Activated CD4-positive, alpha-beta T cell treated with anti-CD3 and anti-CD28 coated beads, Interleukin-10, Interleukin-2, amounts not matched to agents 100 ng/mL and 50 ng/mL, durations not matched to agents 16 hours and 8 hours (primary cell): ENCODE measurements at places on chromosomes 13 and 19.

DNA sequence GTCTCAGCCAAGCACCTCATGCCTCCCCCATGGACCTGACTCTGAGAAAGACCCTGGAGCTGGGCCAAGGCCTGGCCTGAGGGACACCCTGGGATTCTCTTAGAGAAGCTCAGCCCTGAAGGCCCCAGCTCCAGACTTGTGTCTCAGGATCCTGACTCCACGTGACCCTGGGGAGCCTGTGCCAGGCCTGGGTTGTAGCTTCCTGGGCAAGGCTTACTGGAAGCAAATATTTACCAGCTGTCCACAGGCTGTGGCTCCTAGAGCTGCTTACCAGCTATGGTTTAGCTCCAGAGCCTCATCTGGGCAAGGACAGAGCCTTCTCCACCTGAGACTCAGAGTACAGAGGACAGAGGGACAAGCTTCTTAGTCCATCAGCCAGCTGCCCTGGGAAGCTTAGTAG is 61.0 kb upstream of the CEACAM8 start:
- no peak for DNase-seq

DNA sequence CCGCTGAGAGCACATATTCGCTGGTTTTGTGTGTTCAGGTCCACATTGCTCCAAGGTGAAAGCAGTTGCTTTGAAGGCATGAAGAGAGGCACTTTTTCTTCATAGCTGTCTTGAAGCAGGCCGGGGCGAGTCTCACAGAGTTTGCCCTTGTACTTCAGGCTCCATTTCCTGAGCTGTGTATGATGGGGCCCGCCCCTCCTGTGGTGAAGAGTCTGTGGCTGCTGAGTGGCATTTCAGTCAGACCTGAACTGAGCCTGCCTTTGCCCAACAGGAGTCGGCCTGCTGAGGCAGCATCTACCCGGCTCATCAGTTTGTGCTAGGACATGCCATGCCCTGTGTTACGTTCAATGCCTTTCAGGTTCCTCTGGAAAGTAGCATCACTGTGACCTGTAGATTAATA is 44.4 kb upstream of the C1QTNF9 start:
- peak; percentile 94 for DNase-seq

DNA sequence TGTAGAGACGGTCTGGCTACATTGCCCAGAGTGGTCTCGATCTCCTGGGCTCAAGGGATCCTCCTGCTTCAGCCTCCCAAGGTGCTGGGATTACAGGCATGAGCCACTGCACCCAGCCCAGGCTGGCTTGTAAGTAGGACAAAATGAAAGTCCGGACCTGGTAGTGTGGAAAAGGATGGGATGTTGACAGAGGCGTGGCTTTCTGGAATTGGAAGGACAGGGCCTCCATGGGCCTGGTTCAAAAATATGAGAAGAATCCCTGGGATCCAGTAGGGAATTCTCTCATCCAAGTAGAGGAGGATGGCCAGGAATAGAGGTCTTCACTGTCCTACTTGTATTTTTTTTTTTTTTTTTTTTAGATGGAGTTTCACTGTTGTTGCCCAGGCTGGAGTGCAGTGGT is 64.9 kb downstream of the TRPM4 start:
- no peak for DNase-seq

- no peak for DNase-seq
Measured at GRCh38 chr13:22461854-22462490, 718.8 kb upstream of the SGCG start.

GRCh38 chr13:99193152-99193551 is 7.5 kb upstream of the UBAC2 start:
- DNase-seq, result no peak

GRCh38 chr13:24627090-24627714 is 53.0 kb upstream of the ATP12A start:
- no peak for DNase-seq

- no peak for DNase-seq
Measured at GRCh38 chr19:1237027-1237659, 662 bp downstream of the CBARP start.

- DNase-seq, result no peak
Measured at GRCh38 chr13:46622630-46623256, 69.8 kb downstream of the LRCH1 start.

GRCh38 chr19:15864824-15865223 is 33.0 kb downstream of the CYP4F2 start:
- DNase-seq, result no peak

DNA sequence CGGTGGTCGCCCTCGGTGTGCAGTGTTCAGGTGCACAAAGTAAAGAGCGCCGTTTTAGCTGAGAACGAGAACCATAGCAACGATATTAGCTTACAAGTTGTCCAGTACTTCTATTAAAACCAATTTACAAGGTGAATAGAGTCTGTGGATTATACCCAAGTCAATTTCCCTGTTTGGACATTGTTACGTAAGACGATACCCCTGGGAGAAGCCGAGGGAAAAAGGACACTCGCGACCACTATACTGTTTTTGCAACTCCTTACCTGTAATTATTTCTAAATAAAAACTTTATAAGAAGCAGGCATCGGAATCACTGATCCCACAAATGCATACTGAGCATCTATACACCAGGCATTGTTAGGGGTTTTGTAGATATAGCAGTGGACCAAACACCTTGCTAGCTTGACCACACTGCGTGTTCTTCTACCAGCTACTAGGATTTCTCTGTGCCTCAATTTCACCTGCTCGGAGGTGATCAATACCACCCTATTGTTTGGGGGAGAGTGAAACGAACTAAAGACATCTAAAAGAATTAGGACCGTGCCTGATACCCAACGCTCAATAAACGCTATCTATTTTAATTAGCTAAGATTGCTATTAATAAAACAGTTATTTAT is 488 bp upstream of the EEF2 start:
- DNase-seq, result no peak
